ENCODE measurements at places on chromosomes 5 and 9. TPM values are rescaled to one million over a fixed set of nuclear protein-coding genes. Genes with fewer than 3 reads are reported as not detected.
A peak's percentile ranks its signal among the peaks of the same experiment; 100 is the strongest.

GRCh38 chr5:170290498-170290897 lies 7.1 kb downstream of the LCP2 start:
- DNase-seq: no peak

DNA sequence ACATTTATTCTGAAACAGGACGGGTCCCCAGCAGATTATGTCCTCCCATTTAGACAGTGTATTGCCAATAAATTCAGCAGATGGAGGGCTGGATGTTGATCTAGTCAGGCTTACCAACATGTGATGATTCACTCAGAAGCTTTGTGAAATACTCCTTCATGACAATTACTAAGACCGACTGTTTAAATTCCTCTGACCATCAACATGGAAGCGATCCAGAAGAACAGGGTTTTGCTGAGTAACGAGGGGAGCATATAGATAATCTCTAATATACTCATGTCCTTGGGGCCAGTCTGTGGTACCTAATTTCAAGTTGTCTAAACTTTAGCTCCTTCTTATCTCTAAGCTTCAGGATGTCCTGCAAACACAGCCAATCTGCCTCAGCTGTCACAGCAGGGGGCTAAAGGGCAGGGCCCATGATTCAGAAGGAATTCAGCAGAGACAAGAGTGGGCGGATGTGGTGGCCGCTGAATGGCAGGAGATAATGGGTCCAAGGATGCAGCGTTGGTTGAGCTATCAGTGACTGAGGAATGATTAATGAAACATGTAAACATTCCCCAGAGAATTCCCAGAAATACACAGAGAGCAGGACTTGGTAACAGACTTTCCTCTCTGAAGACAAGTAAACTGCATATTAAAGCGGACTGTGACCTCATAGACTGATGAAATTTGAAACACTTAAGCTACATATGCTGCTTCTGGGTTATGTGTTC lies 109.4 kb downstream of the ANKRD55 start:
- DNase-seq: peak; percentile 54

The CSNK1G3 gene
- polyA plus RNA-seq: 47.4 TPM

The SPAAR gene
- polyA plus RNA-seq: 1.5 TPM

DNA sequence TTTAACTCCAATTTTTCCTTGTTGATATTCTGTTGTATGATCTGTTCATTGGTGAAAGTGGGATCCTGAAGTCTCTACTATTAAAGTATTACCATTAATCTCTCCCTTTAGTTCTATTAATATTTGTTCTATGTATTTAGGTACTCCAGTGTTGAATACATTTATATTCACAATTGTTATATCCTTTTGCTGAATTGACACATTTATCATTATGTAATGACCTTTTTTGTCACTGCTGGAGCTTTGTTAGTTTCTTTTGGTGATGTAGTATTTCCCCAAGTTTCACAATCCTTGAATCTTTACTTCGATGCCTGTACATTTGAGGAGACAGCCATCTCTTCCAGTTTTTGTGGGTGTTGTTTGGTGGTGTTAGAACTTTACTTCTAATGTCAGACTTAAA lies 53.7 kb upstream of the PPP3R2 start:
- DNase-seq: no peak

DNA sequence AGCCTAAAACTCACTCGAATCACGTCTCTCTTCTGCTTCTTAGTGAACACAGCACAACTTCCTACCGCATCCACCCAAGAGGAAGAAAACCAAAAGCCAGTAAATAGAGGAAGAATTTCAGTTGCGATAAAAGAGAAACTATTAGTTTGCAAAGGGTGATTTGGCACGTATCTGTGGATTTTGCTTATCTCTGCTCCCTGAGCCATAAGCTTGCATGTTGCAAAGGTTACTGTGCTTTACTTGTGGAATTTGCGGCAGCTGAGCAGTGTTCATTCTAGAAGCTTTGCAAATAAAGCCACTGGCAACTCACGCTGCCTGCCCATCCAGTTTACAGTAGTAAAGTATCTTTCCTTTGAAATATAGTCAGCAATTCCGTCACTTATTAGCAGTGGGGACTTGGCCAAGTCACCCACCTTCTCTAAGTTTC lies 149.0 kb upstream of the PCA3 start:
- no peak for DNase-seq

DNA sequence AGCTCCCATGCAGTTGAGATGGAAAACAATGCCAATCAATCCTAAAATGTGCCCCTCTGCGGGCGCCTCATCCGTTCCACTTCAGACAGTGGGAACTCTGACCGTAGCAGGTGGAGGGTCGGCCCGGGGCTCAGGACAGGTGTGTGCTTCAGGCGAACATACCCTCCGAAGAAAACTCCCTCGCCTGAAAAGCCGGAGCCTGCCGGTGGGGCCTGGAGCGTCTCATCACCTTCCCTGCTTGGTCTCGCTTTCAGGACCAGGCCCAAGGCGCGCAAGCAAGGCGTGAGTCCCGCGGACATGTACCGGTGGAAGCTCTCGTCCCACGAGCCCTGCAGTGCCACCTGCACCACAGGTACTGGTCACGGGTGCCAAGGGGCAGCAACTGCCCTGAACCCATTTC lies 26.4 kb downstream of the ADAMTSL2 start:
- no peak for DNase-seq

The FOXD4L3 gene
- not detected for polyA plus RNA-seq

- no peak for DNase-seq
Measured at GRCh38 chr9:100027543-100027942, 71.3 kb downstream of the ERP44 start.

The ERP44 gene
- polyA plus RNA-seq: 33.7 TPM

The ARRDC3 gene
- 198 TPM for polyA plus RNA-seq

The CTXN3 gene
- not detected for polyA plus RNA-seq

- no peak for DNase-seq
Measured at GRCh38 chr5:102018690-102019089, 277.4 kb downstream of the SLCO4C1 start.

The IL17B gene
- polyA plus RNA-seq: 0.52 TPM

DNA sequence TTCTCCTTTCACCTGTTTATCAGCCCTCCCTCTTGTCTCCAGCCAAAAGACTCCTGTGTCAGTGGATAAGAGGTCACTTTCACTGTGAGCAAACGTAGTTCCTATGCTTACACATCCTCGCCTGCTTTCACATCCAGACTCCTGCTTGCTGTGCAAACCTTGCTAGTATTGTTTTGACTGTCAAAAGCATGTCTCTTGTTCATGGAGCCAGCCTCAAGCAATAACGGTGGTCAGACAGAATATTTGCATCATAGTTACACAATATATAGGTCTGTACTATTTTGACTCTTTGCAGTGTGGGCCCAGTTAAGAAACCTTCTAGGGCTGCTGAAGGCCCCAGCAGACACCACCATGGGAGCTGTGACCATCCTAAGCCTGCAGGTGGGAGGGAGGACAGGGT lies 420.0 kb downstream of the SEMA5A start:
- DNase-seq: no peak

The ADAMTSL1 gene
- polyA plus RNA-seq: 19.0 TPM

The RGS7BP gene
- 8.2 TPM for polyA plus RNA-seq

DNA sequence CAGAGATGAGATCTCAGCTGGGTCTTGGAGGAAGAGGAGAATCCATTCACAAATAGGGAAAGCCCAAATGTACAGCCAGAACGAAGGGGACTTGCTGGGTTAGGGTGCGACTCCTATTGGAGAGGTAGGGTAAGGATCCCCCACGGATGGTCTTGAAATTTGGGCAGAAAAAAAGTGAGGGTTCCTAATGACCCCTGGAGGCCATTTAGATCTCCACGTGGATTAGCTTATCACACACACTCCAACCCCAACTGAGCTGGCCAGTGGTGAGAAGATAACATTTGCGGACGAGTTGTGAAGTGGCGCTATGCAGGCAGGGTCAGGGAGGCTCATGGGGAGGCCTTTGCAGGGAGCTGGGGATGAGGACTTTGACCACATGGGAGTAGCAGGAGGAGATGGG lies 86.0 kb downstream of the FSTL4 start:
- DNase-seq: no peak

DNA sequence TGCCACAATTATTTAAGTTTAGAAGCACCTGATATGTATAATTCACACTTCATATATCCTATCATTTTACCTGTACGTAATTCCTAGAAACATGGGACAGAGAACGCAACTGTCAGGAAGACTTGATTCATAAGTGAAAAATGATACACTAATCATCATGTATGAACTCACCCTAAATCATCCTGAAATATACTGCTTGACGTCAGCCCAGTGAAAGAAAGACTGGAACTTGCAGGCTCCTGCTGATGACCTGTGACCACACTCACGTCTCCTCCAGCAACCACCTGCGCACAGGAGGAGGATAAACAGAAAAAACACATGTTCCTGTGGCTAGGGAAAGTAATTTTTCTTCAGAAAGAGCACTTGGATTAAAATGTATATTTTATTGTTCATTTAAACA lies 169.7 kb downstream of the MPDZ start:
- no peak for DNase-seq

Data from left renal pelvis (tissue), 4 donors.